ENCODE measurements at places on chromosomes 16 and 17.

- no peak for DNase-seq
Measured at GRCh38 chr16:79310710-79311109, 289.8 kb downstream of the MAF start.

DNA sequence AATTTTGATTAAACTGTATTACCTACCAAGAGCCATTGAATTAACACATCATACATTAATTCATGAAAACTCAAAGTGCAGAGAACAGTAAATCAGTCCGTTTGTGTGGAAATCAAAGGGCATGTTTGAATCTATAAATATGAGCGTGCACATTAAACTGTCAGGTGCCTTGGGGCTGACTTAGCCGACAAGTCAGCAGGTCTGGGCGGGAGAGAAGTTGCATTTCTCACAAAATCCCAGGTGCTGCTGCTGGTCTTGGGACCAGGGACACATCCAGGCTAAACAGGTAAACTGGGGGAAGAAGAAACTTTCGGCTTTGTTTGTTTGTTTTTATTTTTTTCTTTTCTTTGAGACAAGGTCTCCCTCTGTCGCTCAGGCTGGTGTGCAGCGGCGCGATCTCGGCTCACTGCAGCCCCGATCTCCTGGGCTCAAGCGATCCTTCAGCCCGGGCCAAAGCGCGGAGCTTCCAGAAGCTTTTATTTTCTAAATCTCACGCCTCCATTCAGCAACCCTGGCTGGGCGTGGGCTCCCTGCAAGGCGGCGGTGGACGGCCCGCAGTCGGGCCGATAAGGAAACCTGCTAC, 213.9 kb downstream of the MRTFB start:
- peak; percentile 84 for DNase-seq

GRCh38 chr17:14715561-14715960, 414.7 kb downstream of the HS3ST3B1 start:
- DNase-seq = no peak

DNA sequence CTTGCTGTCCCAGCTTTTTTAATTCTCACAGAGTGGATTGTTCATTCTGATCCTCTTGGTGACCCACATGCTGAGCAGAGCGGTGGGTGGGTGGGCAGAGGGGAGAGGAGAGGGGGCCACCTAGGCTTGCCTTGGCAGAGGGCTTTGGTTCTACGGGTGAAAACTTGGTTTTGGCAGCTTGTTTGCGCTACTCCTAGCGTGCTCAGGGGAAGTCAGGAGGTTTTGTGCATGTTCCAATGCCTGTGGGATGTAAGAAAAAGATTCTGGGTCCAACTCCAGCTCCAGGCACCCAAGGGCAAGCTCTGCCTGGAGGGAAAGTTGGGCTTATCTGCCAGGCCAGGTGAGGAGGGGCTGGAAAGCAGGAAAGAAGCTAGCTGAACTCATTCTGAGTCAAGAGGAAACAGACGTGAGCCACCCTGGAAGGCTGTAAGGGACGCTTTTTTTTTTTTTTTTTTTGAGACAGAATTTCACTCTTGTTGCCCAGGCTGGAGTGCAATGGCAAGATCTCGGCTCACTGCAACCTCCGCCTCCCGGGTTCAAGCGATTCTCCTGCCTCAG, 169.1 kb downstream of the WSCD1 start:
- DNase-seq = no peak

- no peak for DNase-seq
Measured at GRCh38 chr16:14042706-14043105, 28.4 kb upstream of the MRTFB start.

DNA sequence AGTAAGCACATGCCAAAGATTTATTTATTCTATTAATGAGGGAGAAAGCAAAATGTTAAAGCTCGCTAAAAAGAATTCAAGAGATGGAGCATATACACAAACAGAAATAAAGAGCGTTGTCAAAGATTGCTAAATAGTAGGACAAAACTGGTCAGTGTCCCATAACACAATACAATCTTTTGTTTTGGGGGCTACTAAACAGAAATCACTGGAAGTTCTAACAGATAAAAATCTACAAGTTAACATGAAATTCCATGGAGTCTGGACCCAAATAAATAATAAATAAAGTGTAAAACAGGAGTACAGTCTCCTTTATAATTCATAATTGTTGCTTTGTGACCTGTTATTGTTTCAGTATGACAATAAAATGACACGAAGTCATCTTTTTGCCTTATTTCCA, 115.2 kb upstream of the CNTNAP4 start:
- DNase-seq = no peak

DNA sequence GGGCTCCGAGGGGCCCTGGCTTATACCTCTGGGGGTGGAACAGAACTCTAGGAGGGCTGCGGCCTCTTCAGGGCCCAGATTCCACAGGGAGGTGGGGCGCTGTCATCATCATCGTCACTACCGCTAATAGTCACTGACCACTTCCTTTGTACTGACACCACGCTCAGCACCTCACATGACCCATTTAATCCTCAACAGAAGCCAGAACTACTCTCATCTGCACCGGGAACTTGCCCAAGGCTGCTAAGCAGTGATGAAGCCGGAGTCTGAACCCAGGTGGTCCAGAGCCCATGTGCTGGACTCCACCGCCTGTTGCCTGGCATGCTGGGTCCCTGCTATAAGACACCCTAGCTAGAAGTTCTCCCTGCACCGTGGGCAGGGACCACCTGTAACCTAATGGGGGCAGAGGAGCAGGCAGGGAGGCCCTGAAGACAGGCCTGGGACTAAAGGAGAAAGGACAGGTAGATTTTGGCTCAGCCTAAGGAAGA, 12.0 kb downstream of the UNC13D start:
- no peak for DNase-seq

GRCh38 chr17:38657824-38658740, 16.7 kb downstream of the EPOP start:
- DNase-seq = no peak

DNA sequence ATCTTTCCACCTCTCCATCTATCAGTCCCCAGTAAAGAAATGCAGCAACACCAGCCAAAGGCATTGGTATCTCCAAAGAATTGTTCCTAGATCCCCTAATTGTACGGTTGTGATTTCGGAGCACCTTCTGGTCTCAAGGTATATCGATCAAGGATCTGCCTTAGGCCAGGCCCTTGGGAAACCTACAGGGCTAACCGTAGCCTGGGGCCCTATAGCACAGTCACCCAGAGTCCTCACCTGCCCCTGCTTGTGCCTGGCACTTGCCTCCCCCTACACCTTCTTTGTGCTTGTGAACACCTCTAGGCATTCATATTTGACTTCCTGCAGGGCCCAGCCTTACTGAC, 16.8 kb upstream of the AURKB start:
- DNase-seq = no peak

- DNase-seq = no peak
Measured at GRCh38 chr16:82917886-82918595, 291.3 kb downstream of the CDH13 start.

DNA sequence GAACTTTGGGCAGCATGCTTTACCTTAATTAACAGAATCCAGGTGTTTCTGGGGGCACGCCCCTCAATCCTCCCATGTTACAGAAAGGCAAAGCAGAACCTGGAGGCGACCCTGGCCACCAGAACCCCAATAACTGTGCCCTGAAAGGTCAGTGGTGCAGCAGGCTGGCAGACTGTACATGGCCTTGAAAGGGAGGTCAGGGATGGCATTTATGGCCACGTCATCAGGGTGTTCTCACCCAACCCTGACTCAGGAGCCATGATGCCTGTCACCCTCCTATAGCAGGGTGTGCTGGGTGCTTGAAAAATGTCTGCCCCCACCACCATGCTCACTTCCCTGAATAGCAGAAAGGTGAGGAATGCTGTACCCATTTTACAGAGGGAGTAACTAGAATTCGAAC, 177.7 kb downstream of the TMEM132E start:
- no peak for DNase-seq

- no peak for DNase-seq
Measured at GRCh38 chr17:12995106-12995895, 22.5 kb downstream of the ELAC2 start.

DNA sequence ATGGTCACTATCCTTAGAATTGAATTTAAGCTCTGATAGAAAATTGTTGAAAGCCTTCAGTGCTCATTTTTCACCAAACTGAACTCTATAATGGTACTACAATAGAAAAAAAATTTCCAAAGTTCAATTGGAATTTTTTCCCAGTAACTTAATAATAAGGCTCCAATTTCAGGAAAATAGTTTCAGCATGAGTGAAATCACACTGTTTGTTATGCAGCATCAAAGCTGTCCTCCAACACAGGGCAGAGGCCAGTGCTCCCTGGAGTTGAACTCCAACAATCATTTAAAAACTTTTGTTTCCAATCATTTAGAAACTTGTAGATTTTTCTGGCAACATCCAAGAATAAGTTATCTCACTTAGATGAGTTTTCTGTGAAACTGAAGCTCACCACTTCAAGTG, 103.1 kb upstream of the HSBP1 start:
- no peak for DNase-seq

DNA sequence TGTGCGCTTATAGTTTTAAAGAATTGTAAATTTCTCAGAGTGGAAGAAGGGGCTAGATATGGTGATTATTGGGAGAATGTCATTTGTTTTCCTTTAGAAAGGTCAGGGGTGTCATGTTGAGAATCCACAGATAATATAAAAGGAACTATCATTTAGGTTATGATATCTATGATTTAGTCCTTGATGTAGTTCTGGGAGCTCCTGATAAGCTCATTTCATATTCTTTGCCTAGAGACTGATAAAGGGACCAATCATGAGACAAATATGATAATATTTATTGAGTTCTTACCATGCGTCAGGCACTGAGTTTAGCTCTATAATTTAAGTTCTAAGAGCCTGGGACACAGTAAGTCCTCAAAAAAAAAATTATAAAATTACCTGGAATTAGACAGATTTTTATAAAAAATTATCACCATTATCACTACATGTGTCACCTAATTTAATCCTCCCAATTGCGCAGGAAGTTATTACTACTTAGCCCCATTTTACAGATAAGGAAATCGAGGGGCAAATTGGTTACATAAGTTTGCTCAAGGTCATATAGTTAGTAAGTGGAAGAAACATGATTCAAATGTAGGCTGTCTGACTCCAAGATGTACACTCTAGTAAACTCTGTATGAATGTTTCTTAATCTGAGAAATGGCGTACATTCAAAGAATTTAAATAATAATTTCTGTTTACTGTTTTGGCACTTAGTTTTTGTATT, 2.5 kb downstream of the AATF start:
- no peak for DNase-seq

GRCh38 chr16:57544124-57544653, 1.7 kb downstream of the ADGRG5 start:
- no peak for DNase-seq

GRCh38 chr17:21463779-21464407, 87.7 kb downstream of the KCNJ12 start:
- DNase-seq = no peak

DNA sequence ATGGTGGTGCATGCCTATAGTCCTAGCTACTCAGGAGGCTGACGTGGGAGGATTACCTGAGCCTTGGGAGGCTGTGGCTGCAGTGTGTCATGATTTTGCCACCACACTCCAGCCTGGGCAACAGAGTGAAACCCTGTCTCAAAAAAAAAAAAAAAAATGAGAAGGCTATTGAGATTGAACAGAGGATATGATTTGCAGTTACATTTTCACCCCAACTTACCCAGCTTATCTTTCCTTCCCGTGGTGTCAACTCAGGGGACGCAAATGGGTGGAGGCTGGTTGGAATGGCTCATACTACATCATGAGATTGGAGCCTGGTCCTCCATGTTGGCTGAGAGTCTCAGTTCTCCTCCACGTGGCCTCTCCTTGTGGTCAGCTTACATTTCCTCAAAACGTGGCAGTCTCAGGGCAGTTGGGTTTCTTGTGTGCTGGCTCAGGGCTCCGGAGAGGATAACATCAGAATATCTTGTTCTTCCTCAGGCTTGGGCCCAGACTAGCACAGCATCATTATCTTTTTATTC, 17.2 kb upstream of the NSMCE1 start:
- no peak for DNase-seq

DNA sequence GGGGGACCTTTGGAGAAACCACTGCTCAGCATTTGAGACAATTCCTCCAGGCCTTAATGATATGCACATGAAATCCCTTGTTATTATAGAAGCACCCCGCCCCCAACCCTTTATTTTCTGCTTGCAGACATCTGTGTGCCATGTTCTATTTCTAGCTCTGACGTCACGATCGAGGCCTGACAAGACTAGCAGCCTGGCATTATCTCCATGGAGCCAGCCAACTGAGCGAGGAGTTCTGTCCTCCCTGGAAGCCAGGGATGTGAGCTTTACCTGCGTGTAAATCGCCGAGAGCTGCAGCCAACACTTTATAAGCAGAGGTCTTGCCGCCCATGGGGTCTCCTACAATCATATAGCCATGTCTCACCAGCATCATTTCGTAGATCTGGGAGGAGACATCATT, 116.9 kb downstream of the DNAH3 start:
- DNase-seq = peak; percentile 22

DNA sequence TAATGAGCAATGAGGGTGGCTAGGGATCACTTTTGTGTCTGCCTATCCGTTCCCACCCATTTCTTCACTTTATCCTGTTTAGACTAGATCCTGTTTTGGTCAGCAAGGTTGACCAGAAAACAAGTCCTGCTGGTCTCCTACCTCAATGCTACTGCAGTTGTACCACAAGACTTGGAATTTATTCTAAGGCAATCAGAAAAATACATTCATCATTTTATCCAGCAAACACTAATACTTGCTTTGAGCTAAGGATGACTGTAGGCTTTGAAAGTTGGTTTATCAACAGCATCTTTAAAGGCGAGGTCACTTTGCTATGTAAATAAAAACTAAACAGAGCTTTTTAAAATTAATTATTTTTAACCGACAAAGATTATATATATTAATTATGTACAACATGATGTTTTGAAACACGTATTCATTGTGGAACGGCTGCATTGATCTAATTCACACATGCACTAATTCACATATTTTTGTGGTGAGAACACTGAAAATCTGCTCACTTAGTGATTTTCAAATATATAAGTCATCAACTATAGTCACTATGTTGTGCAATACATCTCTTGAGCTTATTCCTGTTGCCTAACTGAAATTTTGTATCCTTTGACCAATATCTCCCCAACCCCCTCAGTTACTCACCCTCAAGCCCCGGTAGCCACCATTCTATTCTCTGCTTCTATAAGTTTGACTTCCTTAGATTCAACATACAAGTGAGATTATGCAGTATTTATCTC, 125.9 kb upstream of the HS3ST3A1 start:
- no peak for DNase-seq

DNA sequence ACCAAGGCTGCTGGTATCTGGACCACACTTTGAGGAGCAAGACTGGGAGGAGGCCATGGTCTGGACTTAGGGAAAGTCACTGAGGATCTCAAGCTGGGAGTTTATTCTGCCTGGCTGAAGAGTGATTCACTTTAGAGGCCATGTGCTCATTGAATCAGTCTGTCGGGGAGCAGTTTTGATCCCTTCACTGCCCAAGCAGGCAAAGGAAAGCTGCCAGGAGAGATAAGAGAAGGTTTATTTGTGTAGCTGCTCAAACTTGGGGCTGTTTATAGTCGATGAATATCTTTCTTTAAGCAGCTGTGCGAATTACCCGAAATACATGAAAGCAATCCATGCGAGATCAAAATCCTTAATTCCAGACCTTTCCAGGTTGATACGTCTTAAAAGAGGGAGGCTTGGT, 544.4 kb upstream of the EEF2KMT start:
- no peak for DNase-seq

Data from NCI-H2171 treated with DMSO at 0.1 percent for 48 hours (cell line).